ENCODE measurements at places on chromosomes 6 and 20. TPM values are rescaled to one million over a fixed set of nuclear protein-coding genes. Genes with fewer than 3 reads are reported as not detected.

DNA sequence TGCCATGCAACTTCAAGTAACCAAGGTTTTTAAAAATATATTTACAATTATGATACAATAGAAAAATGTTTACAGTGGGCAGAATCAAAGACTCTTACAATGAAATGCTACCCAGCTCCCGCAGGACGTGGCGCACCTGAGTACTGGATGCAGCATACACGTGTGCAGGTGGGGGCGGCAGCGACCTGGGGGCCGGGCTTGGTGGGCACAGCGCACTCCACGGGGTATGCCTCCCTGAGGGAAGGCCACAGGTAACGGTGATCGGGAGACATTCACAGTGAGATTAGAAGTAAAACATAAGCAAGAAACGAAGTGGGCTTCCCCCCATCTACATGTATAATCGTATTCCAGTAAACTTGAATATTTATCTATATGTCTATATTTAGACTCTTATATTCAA is 54.2 kb downstream of the WDR27 start:
- no peaks in the 10 kb centered on the region for H3K36me3 ChIP-seq
- DNase-seq, result no peak
- H3K27ac ChIP-seq, result no peak overlapping the region
- H3K4me1 ChIP-seq, result no peaks in the 10 kb centered on the region
- H3K4me3 ChIP-seq, result no peak overlapping the region

- no peak overlapping the region for H3K4me3 ChIP-seq
- no peak overlapping the region for H3K27ac ChIP-seq
- no peak for DNase-seq
Observed at GRCh38 chr6:1334684-1335083, 22.8 kb downstream of the FOXQ1 start.

GRCh38 chr6:167287513-167288048 is 3.5 kb upstream of the UNC93A start:
- no peaks in the 10 kb centered on the region for H3K27me3 ChIP-seq
- no peak overlapping the region for H3K27ac ChIP-seq
- H3K36me3 ChIP-seq, result no peaks in the 10 kb centered on the region
- H3K4me3 ChIP-seq, result no peak overlapping the region
- DNase-seq, result no peak
- H3K4me1 ChIP-seq, result no peaks in the 10 kb centered on the region

GRCh38 chr6:151352410-151353396 is 38.7 kb downstream of the ZBTB2 start:
- no peak overlapping the region for H3K27ac ChIP-seq
- no peaks in the 10 kb centered on the region for H3K27me3 ChIP-seq
- H3K4me3 ChIP-seq, result no peak overlapping the region
- no peak for DNase-seq
- peaks cover 3% of the 10 kb centered on the region for H3K4me1 ChIP-seq

DNA sequence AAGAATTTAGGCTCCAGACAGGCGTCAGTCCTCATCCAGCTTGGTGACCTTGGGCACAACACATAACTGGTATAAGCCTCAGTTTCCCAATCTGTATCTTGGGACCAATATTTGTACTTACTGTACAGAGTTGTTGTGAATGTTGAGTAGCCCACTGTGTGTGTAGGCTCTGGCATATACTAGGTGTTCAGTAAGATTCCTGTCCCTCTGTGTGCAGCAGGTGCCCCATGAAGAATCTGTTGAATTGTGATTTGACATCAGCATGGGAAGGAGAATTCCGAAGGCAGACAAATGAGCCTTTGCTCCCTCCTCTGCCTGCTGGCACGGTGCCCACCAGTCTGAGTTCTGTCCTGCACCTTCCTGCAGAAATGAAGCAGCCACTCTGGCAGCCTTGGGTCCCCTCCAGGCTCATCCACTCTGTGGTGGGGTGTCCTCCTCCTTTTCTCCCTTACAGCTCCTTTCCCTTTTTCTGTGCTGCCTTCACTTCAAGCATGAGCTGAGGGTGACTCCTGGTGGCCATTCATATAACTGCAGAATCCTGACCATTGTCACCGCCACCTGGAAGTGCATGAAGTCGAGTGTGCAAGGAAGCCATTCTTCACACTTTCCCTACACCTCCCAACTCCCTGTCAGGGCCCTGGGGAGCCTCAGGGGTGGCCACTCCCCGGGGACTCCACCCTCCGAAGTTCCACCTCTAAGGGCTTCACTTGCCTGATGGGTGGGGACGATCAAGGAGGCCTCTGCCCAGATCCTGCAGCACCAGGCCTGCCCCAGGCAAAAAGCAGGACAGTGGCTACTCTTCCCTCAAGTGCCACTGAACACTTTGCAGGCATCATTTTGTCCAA is 48.2 kb downstream of the MRPL14 start:
- no peak overlapping the region for H3K27ac ChIP-seq
- H3K4me1 ChIP-seq, result peaks cover 7% of the 10 kb centered on the region
- H3K36me3 ChIP-seq, result no peaks in the 10 kb centered on the region
- H3K27me3 ChIP-seq, result no peaks in the 10 kb centered on the region

Gene CST2
- not detected for total RNA-seq

Gene HTR1E
- not detected for total RNA-seq

Gene PPP1R14C
- total RNA-seq, result 104 TPM

Gene OR2B6
- total RNA-seq, result not detected

Measured in heart left ventricle (tissue), 16 donors.